ENCODE measurements at places on chromosomes 12 and 14. TPM values are rescaled to one million over a fixed set of nuclear protein-coding genes. Genes with fewer than 3 reads are reported as not detected.

The ADSS1 gene
- polyA plus RNA-seq, result 15.7 TPM

DNA sequence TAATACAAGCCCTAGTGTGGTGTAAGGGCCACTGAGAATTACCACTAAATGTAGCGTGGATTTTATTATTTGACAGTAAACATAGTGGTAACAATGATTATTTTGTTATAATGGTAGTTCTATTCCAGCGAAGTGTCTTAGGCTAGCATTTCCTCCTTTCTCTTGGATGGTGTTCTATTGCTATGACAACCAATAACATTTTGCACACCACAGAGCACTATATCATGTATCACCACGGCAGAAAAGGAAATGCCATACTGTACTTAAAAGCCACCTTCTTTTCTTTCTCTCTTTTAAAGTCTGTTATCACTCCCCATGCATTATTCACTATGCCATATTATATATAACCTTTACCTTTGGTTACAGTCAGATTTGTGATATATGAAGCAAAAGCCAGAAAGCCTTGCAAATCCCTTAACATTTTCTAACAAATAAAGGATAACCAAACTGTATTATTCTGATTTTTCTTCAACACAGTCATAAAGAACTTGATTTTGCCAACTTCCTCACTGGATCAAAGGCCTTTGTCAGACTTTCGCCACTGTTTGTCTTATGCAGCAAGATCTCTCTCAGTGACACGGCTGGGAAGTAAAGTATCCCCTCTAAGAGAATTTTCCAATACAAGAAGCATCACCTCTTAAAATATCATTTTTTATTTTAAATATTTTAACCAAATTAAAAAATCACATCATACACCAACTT is 195.8 kb downstream of the FOXN3 start:
- peak; percentile 81 for DNase-seq

DNA sequence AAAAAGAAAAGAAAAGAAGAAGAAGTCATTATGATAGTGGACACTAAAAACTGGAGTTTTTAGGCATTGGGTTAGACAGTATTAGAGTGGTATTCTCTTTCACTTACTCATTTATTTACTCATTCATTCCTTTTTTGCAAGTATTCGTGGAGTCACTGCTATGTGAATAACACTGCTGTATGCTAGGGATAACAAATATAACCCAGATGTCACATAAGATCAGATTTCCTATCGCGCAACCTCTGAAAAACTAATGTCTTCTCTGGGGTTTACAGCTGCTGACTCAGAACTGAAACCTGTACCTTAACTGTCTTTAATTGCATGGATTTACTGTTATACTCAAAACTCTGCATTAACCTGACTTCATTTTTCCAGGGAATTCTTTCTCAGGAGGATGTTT is 353.7 kb downstream of the LRIG3 start:
- DNase-seq, result no peak

The BEGAIN gene
- 19.3 TPM for polyA plus RNA-seq

GRCh38 chr14:60777856-60778578 is 43.5 kb downstream of the MNAT1 start:
- no peak for DNase-seq

- DNase-seq, result no peak
These were observed 46.9 kb upstream of the MDM1 start for GRCh38 chr12:68378872-68379606.

All from brain (organoid and tissue), 16 donors.